ENCODE measurements at places on chromosomes 5 and 9. TPM values are rescaled to one million over a fixed set of nuclear protein-coding genes. Genes with fewer than 3 reads are reported as not detected.

DNA sequence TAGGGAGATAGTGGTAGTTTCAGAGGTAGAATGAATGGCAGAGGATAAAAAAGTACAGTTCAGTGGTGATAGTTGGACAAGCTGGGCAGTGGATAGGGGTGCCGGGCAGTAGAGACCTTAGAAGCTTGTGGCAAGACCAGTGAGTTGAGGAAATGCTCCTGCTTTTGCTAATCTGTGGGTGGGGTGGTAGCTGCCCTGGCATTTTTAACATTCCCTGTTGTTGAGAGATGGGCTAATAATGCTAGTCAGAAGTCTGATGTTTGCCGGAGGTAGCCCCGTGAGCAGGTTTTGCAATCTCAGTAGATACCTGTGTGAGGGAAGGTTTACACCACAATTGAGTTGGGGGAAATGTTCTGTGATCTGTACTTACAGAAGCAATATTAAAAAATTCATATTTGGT is 91.1 kb downstream of the TRIO start:
- no peak for DNase-seq

- no peak for DNase-seq
Observed at GRCh38 chr9:120267929-120268328, 312.0 kb downstream of the CDK5RAP2 start.

The PKD2L2 gene
- total RNA-seq = not detected

GRCh38 chr5:103909391-103909790 is 346.8 kb upstream of the NUDT12 start:
- DNase-seq = no peak
